Neuronal stem cell (in vitro differentiated cells): ENCODE measurements at places on chromosomes 12 and 14.

- DNase-seq, result no peak
These were observed 526.6 kb upstream of the SEL1L start for GRCh38 chr14:82060219-82060618.

- DNase-seq, result no peak
These were observed 27.8 kb downstream of the TBX3 start for GRCh38 chr12:114655934-114656749.

GRCh38 chr12:50574601-50575348 is 70.0 kb downstream of the DIP2B start:
- no peak for DNase-seq

GRCh38 chr12:20657496-20657895 is 37.6 kb upstream of the SLCO1C1 start:
- DNase-seq, result no peak

- DNase-seq, result no peak
These were observed 80.5 kb downstream of the FBXW8 start for GRCh38 chr12:116990971-116991966.

DNA sequence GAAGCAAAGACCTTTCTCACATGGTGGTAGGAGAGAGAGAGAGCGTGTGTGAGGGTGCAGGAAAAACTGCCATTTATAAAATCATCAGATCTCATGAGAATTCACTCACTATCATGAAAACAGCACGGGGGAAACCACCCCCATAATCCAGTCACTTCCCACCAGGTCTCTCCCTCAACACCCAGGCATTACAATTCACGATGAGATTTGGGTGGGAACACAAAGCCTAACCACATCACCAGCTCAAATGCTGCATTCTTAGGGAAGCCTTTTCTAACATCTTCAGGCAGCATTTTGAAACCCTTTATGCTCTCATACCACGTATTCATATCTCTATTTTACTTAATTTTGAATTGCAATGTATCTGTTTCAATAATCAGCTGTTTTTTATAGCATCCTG is 165.9 kb downstream of the TMTC3 start:
- no peak for DNase-seq

DNA sequence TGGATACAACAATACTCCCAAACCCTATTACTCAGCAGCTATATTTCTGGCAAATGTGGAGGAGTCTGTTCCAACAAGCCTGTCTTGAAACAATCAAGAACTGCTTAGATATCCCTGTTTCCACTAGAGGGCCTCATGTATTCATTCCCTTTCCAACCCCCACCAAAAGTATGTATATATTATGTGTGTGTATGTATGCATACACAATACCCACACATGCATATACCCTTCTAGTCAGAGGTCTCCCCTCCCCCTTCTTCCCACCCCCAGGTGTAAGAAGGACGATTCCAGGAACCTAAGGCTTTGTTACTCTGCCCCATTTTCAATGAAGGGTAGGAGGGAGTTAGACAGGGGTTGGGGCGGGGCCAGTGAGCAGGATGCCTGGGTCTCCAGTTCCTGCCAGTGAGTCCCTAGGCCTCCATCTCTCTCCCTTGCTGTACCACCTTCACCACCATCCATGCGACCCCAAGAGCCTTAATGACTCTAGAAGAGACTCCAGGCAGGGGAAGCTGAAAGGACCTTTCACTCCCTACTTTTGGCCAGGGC is at the start of gene DGKA:
Gene DGKA (plus strand): TSS at position 392 of the 546 bp plus-strand sequence. CDS start 5,342 bp downstream, outside the sequence.
- no peak for DNase-seq

DNA sequence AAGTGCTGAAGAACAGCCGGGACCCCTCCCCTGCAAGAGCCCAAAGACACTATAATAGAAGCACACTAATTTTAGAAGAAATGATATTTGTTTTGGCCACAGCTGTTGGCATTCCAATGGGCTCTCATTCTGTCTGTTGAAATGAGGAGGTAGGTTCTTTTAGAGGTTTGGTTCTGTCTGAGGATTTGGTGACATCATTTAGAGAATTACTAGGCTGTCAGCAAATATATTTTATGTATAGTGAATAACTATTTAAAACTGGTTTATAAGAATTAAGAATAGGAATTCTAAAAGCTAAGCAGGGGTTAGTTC is 200.7 kb upstream of the SLC38A2 start:
- no peak for DNase-seq
